Epithelial cell of proximal tubule (primary cell): ENCODE measurements at places on chromosomes 16 and 17.

DNA sequence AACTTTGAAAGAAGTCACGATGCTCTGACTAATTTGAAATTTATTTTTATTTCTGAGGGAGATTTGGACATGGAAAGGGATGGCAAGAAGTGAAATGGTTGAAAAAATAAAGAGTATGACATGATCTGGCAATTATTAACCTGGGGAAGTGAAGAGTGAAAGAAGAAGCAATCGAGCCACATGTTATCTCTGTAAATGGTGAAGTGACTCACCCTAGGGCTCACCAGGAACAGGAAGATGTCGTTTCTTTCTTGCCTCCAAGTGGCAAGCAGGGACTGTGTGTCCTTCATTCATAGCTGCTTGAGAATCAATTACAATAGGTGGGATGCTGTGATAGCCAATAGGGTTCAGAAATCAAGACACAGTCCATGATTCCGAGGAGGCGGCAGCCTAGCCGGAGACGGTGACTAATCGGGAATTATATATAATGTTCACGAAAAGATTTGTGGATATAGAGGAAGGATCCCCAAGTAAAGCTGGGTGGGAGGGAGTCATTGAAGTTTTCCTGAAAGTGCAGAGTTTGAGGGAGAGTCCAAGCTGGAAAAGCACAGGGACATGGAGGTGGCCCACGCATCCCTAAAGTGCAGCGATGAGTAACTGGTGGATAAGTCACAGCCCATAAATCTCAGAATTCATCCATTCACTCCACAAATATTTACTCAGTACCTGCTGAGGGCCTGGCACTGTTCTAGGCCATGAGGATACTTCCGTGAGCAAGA is 18.2 kb upstream of the KRT20 start:
- peak; percentile 98 for DNase-seq

- no peak for DNase-seq
Measured at GRCh38 chr17:49779739-49780231, 8.7 kb upstream of the KAT7 start.

DNA sequence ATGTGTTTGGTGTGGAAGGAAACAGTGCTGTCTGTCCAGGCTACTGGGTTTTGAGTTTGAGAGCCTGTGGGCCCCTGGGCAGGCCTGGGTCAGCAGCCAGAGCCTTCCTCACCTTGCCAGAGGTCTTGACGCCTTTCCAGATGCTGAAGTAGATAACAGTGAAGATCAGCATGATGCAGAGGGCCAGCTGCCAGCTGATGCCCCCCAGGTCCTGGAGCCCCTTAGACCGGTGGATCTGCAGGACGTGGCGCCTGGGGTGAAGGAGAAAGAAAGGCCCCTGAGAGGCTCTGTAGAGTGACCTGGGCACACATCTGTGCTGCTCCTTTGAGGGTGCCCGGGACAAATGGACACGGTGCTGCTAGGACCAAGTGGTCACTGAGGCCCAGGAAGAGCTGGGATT is 18.4 kb downstream of the SLC6A4 start:
- no peak for DNase-seq

- DNase-seq, result no peak
Measured at GRCh38 chr17:76566988-76567431, 18.6 kb downstream of the ST6GALNAC2 start.

DNA sequence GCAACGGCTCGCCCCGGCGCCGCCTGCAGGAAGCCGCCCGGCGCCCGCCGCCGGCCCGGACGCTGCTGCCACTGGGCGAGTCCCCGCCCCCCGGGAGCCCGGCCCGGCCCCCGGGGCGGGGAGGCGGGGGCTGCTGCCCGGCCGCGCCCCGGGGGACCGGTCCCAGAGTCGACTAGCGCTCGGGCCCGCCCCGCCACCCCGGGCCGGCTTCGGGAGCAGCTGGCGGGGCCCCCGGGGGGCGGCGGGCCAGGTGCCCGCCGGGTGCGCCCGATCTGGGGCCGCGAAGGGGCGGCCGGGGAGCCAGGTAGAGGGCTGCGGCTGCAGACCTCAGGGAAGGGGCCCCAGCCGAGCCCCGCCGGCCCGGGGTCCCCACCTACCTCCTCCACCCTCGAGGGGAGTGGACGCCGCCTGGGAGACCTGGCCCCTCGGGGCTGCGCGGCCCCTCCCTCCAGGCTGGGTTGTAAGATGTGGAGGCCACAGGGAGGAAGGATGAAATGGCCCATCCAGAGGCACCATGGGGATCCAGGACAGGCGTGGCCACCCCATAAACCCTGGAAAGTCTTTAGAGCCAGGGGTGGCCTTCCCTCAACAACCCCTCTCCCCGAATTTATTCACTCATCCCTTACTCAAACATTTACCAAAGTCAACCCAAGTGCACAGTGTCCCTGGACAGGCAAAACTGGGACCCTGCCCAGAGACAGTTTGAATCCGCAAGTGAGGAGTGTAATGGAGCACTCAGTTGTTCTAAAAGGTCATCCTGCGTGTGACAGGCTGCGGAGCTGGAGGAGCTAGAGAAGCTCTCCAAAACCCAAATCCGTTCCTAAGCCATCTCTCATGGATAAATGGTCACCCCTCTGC is at the start of gene CDYL2:
Gene CDYL2 (minus strand): TSS at position 73 of the 858 bp plus-strand sequence. CDS start 425 bp downstream, outside the sequence.
- DNase-seq, result no peak

DNA sequence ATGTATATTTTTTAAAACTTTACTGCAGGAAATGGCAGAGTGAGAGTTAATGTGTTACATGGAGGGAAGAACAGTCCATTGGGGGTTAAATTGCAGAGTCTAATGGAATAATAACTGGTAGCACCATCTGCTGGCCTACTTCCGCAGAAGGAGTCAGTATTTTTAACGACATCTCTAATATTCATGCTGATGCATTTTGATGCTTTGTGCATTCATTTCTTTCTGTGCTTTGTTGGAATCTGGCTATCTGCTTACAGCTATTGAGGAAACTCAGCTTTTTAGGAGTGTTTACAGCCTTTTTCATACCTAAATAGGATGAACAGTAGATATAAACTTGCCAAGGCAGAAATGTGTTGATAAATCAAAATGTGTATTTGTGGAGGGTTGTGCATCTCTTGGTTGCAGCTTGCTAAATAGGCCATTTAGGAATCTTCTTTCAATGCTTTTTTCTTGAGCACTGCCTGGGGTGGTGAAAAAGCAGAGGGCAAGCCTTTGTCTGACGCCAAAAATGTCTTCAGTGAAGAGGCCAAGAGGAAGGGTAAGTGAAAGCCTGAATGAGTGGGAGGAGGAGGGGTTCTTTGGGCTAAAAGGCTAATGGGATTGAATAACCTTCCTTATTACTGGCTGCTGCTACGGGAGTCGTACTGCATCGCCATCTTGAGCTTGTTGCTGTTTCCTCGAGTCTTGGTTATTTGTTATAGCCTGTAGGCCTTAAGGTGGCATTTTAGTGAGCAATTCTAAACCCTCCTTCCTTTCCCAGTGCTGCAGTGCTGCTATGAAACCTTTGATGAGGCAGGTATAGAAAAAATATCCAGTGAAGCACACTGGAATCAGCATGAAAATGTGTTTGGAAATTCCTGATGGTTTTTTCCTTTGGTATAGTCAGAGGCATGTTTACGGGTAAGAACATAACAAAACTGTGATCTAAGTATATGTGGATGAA is 153.3 kb downstream of the CHD9 start:
- peak; percentile 67 for DNase-seq

DNA sequence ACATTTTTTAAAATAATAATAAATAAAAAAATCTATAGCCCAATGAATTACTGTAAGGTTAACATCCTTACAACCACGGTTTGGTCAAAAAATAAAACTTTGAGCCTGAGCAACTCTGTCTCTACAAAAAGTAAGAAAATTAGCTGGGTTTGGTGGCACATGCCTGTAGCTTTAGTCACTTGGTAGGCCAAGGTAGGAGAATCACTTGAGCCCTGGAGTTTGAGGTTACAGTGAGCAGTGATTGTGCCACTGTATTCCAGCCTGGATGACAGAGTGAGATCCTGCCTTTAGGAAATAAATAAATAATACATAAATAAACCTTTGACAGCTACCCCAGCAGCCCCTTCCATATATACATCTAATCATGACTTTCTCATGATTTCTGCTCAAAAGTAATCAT is 26.9 kb upstream of the PHAF1 start:
- DNase-seq, result no peak

- peak; percentile 91 for DNase-seq
Measured at GRCh38 chr17:2101448-2102257, 46.8 kb downstream of the HIC1 start.

GRCh38 chr17:5110816-5111215 is 862 bp downstream of the ZNF232 start:
- DNase-seq, result no peak

DNA sequence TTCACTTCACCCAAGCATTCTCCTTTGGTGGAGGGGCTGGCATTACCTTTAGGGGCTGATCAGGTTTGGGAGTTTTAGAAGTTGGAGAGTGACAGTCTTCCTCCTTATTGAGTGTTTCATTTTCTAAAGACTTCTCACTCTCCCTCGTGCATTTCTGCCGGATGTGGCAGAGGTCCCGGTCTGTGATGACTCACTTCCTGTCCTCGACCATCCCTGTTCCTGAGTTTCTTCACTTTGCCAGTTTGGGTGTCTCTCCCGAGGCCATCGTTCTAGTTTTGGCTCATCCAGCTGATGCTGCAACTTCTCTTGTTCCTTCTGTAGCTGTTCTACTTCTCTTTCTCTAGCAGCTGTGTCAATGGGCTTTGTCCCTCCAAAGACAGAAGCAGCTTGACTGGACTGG is 104.3 kb downstream of the PHKB start:
- no peak for DNase-seq

DNA sequence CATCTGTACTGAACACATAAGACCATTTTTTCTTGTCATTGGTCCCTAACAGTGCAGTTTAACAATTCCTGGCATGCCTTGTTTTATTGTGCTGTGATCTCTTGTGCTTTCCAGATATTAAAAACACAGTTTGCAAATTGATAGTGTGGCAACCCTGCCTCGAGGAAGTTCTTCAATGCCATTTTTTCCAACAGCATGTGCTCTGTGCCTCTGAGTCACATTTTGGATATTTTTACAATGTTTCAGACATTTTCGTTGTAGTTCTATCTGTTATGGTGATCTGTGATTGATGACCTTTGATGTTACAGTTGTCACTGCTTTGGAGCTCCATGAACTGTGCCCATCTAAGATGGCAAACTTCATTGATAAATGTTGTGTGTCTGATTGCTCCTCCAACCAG is 66.2 kb downstream of the GOSR1 start:
- no peak for DNase-seq

DNA sequence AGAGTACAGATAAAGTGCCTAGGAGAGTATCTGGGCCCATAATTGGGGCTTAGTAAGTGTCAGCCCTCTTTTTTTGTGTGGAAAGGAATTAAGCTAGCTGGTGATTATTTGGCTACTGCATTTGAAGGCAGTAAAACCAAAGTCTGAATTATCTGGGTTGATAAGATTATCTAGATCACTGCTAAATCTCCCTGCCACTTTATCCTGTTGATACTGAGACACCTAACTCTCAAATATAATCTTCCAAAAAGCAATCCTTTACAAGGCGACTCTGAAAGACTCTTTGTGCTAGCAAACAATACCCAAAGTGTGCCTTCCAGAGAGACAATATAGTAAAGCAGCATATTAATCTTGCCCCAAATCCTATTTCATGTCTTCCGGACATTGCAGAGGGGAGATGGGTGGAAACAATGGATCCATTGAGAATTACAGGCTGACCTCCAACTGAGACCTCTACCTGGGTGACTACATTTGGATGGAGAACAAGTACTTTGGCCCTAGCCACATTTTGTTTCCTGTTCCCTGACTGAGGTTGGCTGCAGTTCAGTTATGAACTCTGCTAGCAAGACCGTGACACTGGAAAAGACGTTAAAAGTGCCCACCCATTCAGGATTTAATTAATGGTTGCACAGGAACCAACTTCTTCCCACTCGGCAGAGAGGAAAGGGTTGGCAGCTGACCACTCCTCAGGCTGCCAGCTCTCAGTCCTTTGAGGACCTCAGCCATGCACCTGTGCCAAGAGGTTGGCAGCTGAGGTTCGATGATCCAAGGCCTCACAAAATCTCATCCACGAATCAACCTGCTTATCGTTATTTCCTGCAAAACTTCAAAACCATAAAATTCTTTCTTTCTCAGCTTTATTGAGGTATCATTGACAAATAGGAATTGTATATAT is 72.6 kb downstream of the SYCE1L start:
- DNase-seq, result no peak

- no peak for DNase-seq
Measured at GRCh38 chr17:79907850-79908249, 68.6 kb upstream of the CBX4 start.

- no peak for DNase-seq
Measured at GRCh38 chr17:10186771-10187410, 11.5 kb downstream of the GAS7 start.

GRCh38 chr17:75601057-75601987 is 13.7 kb downstream of the MYO15B start:
- DNase-seq, result no peak

GRCh38 chr17:27485716-27486495 is 29.7 kb downstream of the KSR1 start:
- DNase-seq, result no peak

- no peak for DNase-seq
Measured at GRCh38 chr17:62617894-62618472, 9.5 kb upstream of the MRC2 start.

- DNase-seq, result no peak
Measured at GRCh38 chr16:27237219-27238015, 31.2 kb downstream of the NSMCE1 start.

- DNase-seq, result no peak
Measured at GRCh38 chr16:86980644-86981043, 336.5 kb downstream of the C16orf95 start.

DNA sequence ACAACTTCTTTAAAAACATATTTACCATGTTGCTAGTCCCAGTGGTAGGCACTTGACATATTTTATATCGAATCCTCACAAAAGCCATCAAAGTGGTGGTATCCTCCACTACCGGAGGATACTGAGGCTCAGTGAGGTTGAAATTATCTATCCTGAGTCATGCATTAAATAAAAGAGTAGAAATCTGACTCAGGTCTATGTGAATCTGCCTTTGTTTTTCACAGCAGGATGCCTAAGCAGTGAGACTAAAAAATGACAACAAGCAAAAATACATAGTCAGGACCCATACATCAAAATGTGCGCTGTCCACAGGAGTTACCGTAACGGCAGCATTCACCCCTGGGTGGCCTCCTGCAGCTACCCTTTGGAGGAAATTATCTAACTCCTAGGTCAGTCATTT is 17.7 kb downstream of the BRD7 start:
- no peak for DNase-seq

- no peak for DNase-seq
Measured at GRCh38 chr17:62703776-62704380, 76.4 kb downstream of the MRC2 start.
